Stimulated activated CD4-positive, alpha-beta T cell treated with anti-CD3 and anti-CD28 coated beads, Interleukin-12 subunit alpha, Interleukin-12 subunit beta, amount 100 ng/mL, for 24 hours (primary cell): ENCODE measurements at places on chromosomes 4 and X.

DNA sequence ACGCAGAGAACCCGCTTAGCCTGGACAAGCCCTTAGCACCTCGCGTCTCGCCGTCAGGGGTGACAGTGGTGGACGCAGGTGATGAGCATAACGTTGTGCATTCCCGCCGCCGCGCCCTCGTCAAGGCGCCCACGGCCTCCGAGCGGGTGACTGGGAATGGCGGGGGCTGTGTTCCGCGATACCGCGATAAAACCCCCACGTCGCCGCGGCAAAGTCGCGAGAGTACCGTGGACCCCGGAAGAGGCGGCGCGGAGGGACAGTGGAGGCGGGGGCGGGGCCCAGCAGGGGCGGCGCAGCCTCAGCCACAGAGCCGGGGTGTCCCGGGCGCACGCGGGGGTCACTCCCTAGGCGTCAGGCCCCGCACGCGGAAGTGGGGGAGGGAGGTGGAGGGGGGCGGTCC lies 53.8 kb downstream of the ZFYVE28 start:
- DNase-seq, result peak; percentile 49

GRCh38 chr4:3765271-3766035 lies 732 bp upstream of the ADRA2C start:
- DNase-seq, result no peak

GRCh38 chrX:38929966-38930421 lies 128.7 kb downstream of the MID1IP1 start:
- DNase-seq, result no peak

- DNase-seq, result no peak
Observed at GRCh38 chr4:140869446-140869845, 113.3 kb upstream of the TBC1D9 start.

GRCh38 chr4:14110407-14110806 lies 482.9 kb upstream of the BOD1L1 start:
- no peak for DNase-seq

DNA sequence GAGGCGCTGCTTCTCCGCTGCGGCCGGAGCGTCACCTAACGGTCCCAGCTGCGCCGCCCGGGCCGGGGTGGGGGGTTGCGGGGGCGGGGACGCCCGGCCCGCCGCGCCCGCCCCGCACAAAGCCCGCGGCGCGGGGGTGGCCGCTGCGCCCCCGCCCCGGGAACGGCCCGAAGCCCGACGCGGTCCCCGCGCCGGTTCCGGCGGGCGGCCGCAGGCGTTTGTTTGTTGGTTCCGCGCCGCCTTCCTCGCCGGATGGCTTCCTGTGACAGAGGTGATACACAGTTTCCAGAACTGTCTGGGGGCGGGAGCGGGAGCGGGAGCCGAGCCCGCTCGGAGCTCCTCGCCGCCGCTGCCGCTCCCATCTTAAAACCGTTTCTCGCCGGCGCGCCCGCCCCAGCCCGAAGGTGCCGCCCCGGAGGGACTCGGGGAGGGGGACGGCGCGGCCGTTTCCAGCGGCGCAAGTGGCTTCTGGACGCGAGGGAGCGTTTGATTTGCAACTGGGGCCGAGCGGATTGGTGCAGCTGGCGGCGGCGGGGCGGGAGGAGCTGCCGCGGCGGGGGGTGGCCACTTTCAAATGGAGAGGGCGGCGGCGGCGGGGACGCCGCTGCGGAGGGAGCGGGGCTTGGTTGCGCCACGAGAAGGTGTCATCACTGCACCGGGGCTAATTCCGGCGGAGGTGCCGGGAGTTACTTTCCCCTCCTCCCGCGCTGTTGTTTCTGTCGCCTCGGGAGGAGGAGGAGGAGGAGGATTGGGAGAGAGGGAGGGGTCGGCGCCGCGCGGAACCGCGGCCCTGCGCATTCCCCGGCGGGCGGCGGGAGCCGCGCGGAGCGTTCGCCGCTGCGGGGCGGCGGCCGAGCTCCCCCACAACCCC lies 2.3 kb downstream of the JADE1 start:
- peak; percentile 71 for DNase-seq

- no peak for DNase-seq
Observed at GRCh38 chr4:174549721-174550120, 27.4 kb upstream of the HPGD start.

- DNase-seq, result no peak
Observed at GRCh38 chr4:180057891-180058671, 2185.1 kb upstream of the TENM3 start.

DNA sequence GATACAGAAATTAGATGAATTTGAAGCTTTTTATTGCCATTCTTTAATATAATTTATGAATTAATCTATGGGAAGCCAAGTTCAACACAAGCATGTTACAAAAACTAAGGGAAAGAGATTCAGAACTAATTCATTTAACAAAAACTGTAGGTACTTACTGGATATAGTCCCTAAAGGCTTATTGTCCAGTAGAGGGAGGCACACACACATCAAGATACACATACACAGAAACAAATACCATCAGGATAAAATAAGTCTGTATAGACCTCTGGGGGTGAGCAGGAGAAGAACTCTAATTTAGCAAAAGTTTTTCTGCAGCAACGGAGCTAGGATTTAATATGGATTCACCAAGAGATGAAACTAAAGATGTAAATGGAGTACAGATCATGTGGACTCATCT lies 83.0 kb upstream of the IL13RA1 start:
- no peak for DNase-seq

GRCh38 chr4:129998436-129999150 lies 902.6 kb downstream of the C4orf33 start:
- DNase-seq, result no peak

DNA sequence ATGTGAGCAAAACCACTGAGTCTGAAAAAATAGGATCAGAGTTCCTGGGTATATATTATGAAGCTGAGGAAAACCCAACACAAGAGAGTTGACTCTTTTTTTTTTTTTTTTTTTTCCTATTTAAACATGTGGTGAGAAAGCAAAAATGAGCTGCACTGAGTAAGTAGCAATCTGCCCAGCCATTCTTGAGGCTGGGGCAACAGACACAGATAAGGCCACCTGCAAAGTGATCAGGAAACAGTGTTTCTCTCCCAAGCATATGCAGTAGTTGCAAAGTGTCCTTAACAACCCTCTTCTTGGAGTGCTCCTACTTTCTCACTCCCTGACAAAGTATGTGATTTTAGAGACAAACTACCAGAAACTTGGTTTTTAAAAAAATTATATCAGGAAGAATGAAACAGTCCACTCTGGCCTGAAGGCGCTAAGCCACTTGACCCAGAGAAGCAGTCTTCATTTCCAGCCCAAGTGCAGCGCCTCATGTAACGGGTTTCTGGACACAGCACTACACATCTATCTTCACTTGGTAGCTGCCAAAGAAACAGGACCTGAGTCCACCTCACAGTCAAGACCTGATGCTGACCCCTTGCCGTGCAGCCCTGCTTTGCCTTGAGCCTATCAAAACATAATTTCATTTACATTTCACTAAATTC lies 124.6 kb upstream of the MAP3K15 start:
- no peak for DNase-seq

DNA sequence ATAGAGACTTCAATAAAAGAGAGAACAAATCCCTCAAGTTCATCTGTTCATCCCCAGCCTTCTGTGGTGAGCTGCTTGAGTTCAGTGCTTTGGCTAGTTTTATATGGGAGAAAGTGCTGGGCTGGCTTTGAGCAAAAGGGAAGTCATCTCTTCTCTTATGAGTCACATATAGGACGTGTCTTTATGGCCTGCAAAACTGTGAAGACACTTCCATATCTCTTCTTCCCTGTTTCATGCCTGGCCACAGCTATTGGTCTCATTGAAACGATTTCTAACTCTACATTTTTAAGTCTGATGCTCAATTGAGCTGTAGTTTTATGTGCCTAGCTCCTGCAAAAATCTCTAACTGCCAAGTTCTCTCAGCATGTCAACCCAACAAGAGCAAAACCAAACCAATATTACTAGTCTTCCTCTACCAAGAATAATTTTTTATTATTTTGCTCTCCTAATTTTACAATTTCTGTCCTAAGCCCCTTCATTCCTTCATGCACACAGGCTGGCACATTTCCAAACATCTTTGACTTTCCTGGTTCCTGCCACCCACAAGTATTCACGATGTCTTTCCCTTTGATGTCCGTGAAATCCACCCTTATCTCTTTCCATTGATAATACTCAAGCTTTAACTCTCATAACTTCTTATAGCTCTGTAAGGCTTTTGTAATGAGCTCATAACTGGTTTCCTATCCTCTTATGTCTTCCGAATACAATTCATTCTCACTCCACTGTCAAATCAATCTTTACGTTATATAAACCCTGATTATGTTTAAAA lies 165.3 kb downstream of the BTC start:
- no peak for DNase-seq

GRCh38 chr4:21656832-21657231 lies 291.7 kb downstream of the KCNIP4 start:
- no peak for DNase-seq

- DNase-seq, result no peak
Observed at GRCh38 chr4:70632028-70632427, 3.5 kb downstream of the ENAM start.

DNA sequence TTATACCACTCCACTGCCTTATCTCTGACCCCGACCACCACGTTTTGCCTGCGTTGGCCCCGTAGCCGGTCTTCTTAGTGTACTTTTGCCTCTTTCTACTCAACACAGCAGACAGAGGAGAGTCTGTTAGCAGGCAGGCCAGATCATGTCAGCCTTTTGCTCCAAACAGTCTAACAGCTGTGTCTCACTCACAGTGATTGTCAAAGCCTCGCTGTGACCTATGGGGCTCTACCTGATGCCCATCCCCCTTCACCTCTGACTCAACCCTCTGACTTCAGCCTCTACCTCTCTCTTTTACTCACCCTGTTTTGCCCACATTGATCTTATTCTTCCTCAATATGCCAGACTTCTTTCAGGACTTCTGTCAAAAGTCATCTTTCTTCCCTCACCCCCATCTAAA lies 127.1 kb downstream of the TRIML1 start:
- DNase-seq, result no peak

DNA sequence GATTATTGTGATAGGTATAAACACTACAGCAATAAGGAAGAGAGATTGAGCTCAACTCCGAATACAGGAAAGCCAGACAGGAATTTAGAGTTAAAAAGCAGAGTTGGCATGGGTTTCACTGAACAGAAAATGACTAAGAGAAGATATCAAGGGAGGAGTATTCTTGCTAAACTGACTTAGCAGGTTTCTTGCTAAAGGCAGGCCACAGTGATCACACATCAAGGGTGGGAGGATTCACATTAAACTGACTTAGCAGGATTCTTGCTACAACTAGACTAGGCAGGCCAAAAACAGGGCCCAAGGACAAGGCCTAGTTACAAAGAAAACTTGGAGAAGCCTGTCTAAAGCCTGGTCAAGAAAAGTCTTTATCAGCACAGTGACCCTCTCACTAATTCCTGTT lies 195.1 kb downstream of the MAGEB5 start:
- DNase-seq, result no peak

DNA sequence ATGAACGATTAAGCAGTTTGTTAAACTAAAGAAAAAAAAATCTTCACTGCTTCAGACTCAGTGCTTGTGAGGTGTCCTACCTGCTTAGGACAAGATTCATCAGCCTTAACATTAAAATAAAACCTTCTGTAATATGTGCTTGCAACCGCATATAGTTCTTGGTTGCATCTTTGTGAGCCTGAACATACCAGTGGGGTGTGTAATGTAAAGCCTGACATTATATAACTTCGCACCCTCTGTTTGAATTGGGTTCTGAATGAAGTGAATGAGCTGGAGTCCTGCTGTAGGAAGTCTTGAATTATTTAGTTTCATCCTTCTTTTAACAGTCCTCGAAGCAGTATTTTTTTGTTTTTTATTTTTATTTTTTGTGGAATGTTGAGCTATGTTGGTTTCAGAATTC lies 3.1 kb downstream of the KDM6A start:
- no peak for DNase-seq

DNA sequence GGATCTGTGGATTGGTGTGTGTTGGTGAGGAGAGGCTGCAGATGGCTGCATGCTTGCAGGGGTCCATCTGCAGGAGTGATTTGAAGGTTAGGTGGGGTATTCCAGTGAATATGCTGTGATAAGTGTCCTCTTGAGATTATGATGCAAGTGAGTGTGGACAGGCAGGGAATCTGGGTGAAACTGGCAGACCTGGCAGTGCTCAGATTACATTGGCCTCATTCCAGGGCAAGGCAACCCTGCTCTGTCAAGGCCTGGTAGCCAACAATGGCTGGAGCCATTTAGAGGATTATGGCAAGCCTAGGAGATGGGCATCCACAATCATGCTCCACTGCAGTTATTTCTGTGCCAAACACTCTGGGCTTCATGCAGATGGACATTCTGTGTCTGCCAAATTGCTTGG lies 113.9 kb downstream of the RTL3 start:
- no peak for DNase-seq

DNA sequence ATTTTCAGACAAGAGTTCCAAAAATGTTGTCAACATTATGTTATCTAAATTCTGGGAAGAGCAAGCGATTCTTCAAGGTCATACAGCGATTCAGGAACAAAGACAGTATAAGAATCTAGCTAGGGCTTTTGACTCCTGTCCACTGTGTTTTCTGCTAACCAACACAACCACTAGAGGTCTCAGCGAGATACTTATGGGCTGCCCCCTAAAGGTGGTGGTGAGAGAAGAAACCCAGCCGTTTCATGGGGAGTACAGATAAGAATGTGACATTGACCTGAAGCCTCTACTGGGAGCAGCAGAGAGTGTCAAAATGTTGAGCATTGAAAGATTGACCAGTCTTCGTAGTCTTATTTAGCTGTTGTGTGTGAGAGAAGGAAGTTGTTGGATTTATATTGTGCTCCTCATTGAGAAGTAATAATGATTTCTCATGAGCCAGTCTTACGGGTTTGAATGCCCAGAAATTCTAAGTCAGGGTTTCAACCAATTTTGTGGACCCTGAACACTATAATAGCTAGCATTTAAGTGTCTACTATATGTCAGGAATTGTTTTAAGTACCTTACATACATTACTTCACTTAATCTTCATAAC lies 168.3 kb downstream of the SPRY1 start:
- DNase-seq, result peak; percentile 2

GRCh38 chr4:123096038-123096437 lies 173.6 kb upstream of the NUDT6 start:
- DNase-seq, result no peak

- DNase-seq, result no peak
Observed at GRCh38 chr4:168654104-168654847, 157.4 kb downstream of the PALLD start.

- no peak for DNase-seq
Observed at GRCh38 chr4:48175328-48175727, 41.3 kb upstream of the TXK start.

DNA sequence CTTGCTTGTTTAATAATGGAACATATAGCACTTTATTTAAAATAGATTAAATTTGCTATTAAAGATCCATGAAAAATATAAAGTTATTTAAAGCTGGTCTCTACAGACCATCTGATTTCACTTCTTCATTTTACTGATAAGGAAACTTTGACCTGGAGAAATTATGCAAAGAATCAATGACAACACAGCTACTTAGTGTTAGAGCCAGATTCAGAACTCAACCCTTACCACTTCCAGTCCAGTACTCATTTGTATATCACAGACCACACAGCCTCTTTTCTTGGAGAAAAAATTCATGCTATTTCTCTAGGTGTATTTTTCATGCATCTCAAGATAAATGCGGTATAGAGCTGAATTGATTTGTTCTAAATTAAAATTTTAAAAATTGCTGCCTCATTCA lies 34.0 kb downstream of the WDFY3 start:
- DNase-seq, result no peak

GRCh38 chr4:122759639-122760310 lies 27.3 kb downstream of the BBS12 start:
- no peak for DNase-seq
